ENCODE measurements at places on chromosomes 2 and 18. TPM values are rescaled to one million over a fixed set of nuclear protein-coding genes. Genes with fewer than 3 reads are reported as not detected.

Gene MEP1B
- 0.41 TPM for total RNA-seq

Gene NR4A2
- total RNA-seq: 15.1 TPM

Gene PNPT1
- total RNA-seq: 38.3 TPM

DNA sequence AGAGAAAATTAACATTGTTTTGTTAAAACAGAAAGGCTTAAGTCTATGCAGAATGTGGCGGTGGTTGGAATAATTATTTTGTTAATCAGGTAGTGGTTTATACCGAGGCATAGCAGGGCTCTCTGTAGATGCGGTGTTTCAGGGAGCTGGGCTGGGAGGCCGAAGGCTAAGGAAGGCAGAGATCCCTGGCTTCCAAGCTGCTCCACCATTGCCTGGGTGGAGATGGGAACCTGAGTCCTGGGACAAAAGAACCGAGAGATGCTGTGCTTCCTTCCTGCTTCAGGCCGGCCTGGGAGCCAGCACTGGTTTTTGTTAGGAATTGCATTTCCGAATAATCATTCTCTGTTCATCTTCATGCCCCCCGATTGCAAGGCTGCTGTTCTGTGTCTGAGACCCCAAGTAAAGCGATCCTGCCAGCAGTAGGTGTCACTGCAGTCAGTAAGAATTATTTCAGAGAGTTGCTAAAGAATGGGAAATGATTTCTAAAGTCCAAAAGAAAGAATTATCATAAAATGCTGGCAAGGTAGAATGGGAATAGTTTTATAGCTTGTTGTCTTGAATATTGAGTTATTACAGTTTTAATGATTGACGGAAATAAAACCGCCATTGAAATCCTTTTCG is 824.9 kb downstream of the GALR1 start:
- DNase-seq: no peak

DNA sequence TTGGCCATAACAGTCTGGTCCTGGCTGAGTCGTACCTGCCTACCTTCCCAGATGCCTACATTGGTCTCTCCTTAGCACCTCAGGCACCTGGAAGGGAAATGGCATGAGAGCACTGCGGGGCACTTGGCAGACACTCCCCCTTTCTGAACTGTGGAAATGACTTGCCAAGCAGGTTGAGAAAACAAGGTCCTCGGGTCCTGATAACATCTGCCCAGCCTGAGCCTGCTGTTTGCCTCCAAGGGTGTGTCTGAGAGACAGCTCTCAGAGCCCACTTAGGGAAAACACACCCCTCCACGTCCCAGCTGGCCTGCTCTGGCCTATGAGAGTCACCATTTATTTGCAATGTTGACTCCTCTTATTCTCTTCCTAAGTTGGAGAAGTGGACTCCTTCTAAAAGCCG is 10.5 kb downstream of the FAM110C start:
- no peak for DNase-seq

- DNase-seq: no peak
Observed at GRCh38 chr18:57397440-57398132, 37.6 kb upstream of the ONECUT2 start.

- no peak for DNase-seq
Observed at GRCh38 chr2:157593411-157593810, 35.3 kb downstream of the ACVR1C start.

All from frontal cortex (tissue), 4 donors.